ENCODE measurements at places on chromosomes 3 and 15. TPM values are rescaled to one million over a fixed set of nuclear protein-coding genes. Genes with fewer than 3 reads are reported as not detected.

THBS1 gene
- total RNA-seq = 16.3 TPM

ADAMTS17 gene
- 4.0 TPM for total RNA-seq

DNAH12 gene
- 0.08 TPM for total RNA-seq

GRCh38 chr15:56774356-56774755, 41.0 kb upstream of the ZNF280D start:
- ATAC-seq = no peak

DNA sequence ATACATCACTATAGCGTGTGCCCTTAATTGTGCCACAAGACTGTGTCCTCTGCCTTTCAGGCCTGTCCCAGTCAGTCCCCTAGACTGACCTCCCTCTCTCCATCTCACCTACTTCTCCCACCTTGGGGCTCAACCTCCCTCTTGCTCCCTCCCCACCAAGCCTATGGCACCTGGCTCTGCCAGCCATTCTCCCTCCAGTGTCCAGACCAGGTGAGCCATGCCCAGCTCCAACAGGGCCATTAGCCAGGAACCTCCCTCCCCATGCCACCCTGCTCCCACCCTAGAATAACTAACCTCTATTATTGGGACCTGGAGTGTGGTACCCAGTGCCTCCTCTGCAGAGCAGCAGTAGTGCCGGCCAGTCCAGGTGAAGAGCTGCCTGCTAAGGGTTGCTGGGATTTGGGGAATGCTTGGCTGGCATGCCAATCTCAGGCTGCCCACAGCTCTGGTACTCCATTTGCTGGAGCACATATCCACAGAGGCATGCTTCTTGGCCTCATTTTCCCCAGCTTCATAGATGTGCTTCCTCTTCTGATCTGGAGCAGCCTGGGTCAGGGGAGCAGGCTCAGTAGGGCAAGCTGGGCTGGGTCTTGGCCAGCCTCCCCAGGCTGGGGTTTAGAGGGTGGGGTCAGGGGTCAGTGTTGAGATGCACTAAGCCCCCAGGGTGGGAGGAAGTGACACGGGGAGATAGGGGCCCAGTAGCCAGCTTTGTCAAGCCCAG, 38.8 kb downstream of the SAXO2 start:
- no peak for ATAC-seq

DNA sequence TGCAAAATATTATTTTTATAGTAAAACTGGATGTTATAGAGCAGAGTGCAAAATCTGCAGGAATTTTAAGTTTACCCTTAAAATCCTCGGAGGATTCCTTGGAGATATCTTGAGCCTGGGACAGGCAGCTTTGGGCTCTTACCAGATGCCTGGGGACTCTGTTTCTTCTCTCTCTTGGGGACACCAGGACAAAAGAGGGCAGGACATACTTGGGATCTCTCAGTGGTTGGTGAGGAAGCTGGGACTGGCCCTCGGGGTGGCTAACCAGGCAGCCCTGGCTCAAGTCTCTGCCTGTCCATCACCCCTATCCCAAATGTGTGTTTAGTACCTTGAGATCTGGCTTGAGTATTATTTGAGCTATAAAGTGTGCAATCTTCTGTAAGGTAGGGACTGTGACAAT, 38.6 kb downstream of the TKT start:
- no peak for ATAC-seq

- no peak for ATAC-seq
Measured at GRCh38 chr3:190224863-190225692, 97.2 kb downstream of the CLDN1 start.
